ENCODE measurements at places on chromosomes 5 and 9.
A peak's percentile ranks its signal among the peaks of the same experiment; 100 is the strongest.

DNA sequence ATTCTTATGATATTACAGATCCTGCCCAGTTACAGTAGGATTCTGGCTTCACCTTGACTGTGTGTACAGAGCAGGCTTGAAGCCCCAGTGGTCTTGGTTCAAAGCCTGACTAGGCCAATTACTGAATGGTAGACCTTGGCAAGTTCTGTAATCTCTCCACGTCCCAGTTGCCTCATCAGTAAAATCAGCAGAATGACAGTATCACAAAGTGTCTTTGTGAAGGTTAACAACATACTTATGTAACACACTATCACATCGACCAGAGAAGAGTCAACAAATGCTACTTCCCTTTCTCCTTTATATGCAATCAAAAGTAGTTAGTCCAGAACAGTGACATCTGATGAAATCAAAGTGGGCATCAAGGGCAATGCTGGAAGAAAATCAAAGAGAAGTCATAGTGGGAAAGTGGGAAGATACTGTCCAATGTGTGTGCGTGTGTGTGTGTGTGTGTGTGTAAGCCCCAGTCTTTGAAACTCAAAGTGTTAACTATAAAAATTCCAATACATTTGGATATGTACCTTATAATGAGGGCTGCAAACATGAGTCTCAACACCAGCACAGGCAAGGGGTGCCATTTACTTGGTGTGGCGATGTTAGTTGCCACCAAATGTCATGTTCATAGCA, 93.5 kb upstream of the EGFLAM start:
- DNase-seq: no peak

- DNase-seq: no peak
Observed at GRCh38 chr9:4196376-4196775, 103.5 kb downstream of the GLIS3 start.

DNA sequence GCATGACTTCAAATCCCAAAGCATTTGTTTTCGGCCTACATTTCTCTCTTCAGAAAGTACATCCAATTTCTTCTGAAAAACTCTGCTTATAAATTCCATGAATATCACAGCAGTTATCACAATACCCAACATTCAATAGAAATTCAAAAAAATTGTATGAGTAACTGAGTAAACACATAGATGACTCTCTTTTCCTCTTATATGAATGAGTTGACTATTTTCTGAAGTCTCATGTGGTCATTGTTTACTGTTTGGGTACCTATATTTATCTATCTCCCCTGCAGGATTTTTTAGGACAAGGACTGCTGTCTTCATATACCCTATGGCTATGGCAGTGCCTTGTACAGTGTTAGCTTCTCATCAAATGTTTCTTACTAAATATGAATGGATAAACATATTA, 157.1 kb downstream of the HTR1A start:
- no peak for DNase-seq

DNA sequence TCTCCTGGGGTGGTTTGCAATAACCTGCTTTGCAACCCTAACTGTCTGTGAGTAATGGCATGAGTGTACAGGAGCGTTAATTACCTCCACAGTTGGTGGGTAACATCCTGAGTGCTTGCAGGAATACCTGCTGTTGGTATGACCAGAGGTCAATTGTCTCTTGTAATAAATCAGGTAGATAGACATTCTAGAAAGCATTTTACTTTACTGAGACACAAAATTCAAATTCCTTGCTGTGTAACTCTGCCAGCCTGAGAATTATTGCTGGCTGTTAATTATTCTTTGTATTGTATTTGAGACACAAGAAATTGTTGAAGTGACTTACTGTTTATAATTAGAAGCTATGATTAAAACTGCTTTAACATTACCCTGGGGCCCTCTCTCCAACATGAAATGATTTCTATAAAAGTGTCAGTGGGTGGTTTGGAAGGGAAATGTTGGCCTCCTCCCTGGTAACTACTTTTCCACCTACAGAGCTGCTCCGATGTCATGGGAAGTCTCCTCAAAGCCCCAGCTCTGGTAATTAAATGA, 150.8 kb upstream of the ADCY2 start:
- no peak for DNase-seq

GRCh38 chr9:70053864-70054263, 10.2 kb downstream of the MAMDC2 start:
- DNase-seq: no peak

GRCh38 chr5:56112526-56113121, 117.9 kb upstream of the IL6ST start:
- DNase-seq: no peak

DNA sequence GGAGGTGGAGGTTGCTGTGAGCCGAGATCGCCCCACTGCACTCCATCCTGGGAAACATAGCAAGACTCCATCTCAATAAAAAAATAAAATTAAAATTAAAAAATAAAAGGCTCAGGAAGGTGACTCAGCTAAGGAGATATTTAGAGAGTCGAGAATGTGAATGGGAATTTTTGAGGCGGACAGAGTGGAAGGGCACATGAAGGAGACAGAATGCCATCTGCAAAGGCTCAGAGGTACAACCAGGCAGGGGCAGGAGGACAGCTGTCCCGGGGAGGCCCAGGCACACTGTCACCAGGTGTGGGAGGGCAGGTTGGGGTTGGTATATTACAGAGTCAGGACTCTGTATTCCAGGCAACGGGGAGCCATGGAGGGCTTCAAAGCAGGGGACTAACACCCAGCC, 35.5 kb downstream of the NTNG2 start:
- DNase-seq: no peak

- no peak for DNase-seq
Observed at GRCh38 chr5:34501840-34502239, 154.3 kb upstream of the RAI14 start.

DNA sequence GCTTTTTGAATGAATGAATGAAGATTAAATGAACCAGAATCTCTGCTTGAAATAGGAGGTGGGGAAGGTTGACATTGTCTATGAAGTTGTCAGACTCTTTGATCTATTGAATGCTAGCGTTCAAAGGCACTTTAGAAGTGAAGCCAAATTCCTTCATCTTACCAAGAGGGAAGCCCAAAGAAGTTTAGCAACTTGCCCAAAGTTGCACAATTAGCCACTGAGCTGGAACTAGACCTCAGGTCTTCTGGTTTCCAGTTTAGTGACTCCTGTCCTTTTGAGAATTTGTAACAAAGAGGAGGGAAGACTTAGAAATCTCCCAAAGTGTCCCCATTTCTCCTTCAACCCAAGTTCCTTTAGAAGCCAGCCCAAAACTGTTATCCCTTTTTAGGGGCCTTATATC, 20.7 kb upstream of the SLC1A3 start:
- no peak for DNase-seq

- no peak for DNase-seq
Observed at GRCh38 chr5:112205846-112206245, 213.2 kb downstream of the EPB41L4A start.

- no peak for DNase-seq
Observed at GRCh38 chr9:111974092-111974681, 77.6 kb downstream of the UGCG start.

- DNase-seq: peak; percentile 81
Observed at GRCh38 chr5:132489871-132490483, 596 bp downstream of the IRF1 start.

GRCh38 chr9:135787317-135787716, 85.3 kb downstream of the KCNT1 start:
- DNase-seq: no peak

GRCh38 chr5:15791274-15791673, 291.3 kb downstream of the FBXL7 start:
- DNase-seq: no peak

- no peak for DNase-seq
Observed at GRCh38 chr9:116123171-116123570, 30.4 kb upstream of the PAPPA start.

DNA sequence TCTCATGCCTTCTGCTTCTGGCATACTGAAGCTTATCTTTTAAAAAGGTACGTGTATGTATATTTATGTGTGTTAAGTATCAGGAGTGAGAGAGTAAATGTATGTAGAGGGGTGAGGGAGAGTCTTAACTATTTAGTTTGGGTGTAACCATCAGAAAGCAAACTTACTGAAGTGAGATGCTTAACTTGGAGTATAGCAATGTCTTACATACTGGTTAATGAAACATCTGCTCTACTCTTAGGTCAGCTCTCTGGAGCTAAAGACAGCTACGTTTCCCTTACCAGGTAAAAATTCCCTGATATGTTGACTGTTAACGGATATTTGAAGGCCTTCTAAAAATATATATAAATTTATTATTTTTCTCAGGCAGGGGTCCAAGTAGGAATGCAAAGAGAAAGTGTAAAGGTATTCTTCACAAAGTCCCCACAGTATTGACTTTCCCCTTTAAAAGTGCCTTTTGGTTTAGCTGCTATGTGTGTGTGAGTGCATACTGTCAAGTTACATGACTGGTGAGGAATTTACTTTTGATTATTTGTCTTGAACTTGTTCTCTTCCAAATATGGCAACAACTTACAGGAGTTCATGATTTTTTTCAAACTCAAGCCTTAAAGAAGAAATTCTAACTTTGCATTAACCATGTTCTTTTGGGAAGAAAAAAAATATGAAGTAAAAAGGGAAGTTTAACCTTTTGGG, 12.3 kb upstream of the C5orf24 start:
- DNase-seq: no peak

- no peak for DNase-seq
Observed at GRCh38 chr5:169204788-169205400, 96.0 kb downstream of the SLIT3 start.

GRCh38 chr5:38018016-38018415, 178.2 kb upstream of the GDNF start:
- DNase-seq: no peak

GRCh38 chr9:133568186-133568585, 33.7 kb downstream of the ADAMTSL2 start:
- no peak for DNase-seq

DNA sequence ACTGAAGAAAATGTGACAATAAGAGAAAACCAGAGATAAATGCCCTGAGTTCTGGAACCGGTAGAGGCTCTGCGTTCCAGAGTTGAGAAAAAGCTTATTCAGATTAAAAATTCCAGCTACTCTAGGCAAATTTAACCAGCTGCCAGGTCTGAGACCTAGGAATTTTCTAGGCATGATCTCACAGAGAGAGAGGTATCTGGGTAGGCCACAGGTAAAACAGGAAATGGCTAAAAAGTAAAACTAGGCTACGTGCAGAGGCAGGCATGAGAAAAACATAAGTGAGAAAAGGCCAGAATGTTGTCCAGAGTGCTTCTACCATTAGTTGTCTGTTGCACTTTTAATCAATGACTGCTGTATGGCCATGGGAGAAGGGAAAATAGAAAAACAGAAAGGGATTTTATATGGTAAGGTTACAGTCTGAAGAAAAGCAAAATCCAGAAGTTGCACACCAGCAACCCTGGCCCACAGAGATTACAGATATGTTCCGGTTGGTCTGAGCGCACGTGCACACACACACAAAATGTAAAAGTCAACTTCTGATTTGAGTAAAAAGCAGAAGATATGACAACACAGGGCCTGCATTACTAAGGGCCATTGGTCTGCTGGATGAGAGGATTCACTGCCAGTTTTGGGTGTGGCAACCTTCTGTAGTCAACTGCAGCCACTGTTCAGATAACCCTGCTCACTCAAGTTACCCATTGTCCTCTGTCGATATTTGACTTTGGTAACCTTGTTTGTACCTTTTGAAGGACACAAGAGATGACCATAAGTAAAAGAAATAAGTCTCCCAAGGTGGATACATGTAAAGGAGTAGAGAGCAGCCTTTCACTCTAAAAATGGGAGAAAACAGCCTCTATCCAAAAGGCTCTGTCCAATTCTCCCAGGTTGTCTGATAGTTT, 266.0 kb downstream of the DTWD2 start:
- DNase-seq: no peak

DNA sequence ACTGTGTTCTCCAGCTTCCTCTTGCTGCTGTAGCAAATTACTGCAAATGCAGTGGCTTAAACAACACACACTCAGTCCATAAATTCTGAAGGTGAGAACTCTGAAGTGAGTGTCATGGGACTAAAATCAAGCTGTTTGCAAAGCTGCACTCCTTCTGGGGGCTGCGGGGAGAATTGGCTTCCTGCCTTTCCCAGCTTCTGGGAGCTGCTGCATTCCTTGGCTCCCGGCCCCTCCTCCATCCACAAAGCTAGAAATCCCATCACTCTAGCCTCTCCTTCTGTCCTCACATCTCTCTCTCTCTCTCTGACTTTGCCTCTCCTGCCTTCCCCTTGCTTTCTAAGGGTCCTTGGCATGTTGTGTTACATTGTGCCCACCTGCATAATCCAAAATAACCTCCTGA, 14.2 kb upstream of the MED10 start:
- DNase-seq: no peak

DNA sequence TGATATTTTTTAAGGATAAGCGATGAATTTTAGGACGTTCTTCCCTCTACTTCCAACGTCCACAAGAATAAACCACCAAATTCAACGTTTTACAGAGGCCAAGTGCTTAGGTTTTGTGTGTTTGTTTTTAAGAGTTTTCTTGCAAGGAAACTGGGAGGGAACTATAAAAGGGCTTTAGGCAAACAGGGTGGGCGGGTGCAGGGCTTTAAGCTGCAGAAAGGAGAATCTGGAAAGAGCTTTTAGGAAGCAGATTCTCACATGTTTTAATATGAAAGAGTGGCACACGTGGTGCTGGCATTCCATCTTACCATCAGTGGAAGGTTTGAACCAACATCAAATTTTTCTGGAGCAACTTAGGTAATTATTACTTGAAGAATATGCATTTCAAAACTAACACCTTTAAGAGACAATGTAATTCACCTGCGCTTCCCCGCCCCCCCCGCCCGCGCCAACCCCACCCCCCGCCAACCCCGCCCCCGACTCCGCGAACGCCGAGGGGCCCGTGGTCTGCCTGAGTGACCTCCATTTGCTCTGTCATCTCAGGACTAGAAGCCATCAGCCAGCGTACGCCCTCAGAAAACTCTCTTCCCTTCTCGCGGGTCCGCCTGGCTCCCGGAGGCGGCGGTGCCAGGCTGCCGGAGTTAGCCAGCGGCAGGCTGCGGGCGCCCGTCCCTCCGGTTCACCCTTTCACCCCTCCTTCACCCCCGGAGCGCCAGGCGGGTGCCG, 911 bp upstream of the PIK3R1 start:
- DNase-seq: peak; percentile 40

- DNase-seq: no peak
Observed at GRCh38 chr9:69193685-69194032, 19.6 kb downstream of the TJP2 start.

- peak; percentile 89 for DNase-seq
Observed at GRCh38 chr5:32190095-32190494, 16.0 kb upstream of the GOLPH3 start.

- no peak for DNase-seq
Observed at GRCh38 chr5:135880278-135880677, 15.4 kb downstream of the IL9 start.

- no peak for DNase-seq
Observed at GRCh38 chr5:38878391-38879077, 32.7 kb downstream of the OSMR start.

- DNase-seq: no peak
Observed at GRCh38 chr9:86034863-86035734, 64.3 kb downstream of the GOLM1 start.

- peak; percentile 90 for DNase-seq
Observed at GRCh38 chr5:154850255-154851062, at the start of gene FAXDC2. Gene FAXDC2 (minus strand): TSS chr5:154850603. CDS start chr5:154838178, 12,425 bp downstream.
